Stimulated activated CD8-positive, alpha-beta memory T cell treated with anti-CD3 and anti-CD28 coated beads, Interleukin-12 subunit alpha, Interleukin-12 subunit beta, amount 100 ng/mL, for 4 hours (primary cell): ENCODE measurements at places on chromosomes 4 and X.

DNA sequence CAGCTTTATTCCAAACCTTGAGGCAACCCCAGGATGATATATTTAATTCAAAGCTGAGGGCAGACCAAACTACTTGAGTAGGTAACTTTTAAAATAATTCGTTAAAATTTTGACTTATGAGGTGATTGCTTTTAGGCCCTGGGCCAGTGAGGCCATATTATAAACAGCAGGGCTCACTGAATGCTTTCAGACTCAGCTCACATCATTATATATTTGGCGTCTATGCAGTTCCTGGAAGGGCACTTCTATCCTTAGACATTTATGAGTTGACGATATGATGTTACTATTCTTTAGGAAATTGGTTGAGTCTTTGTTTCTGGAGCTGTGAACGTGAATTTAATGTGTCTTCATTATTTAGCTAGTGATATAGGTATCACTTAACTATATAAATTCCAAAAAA, 400.1 kb downstream of the PDHA2 start:
- DNase-seq = no peak

DNA sequence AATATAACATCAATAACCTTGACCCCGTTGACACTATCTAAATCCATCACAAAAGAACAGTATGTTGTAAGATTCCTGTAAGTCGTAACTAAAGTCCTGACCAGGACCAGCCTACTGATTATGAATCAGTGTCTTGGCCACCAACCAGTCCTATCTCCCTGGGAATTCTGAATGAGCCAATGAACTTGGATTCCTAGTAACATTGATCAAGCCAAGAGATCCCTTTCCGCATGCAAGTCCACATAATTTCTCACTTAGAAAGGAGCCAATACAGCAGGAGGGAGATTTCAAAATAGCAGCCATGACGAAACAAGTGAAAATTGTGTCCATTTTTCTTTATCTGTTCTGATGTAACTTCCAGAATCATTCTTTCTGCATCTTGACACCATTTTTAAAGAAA, 9.5 kb downstream of the XPNPEP2 start:
- no peak for DNase-seq

DNA sequence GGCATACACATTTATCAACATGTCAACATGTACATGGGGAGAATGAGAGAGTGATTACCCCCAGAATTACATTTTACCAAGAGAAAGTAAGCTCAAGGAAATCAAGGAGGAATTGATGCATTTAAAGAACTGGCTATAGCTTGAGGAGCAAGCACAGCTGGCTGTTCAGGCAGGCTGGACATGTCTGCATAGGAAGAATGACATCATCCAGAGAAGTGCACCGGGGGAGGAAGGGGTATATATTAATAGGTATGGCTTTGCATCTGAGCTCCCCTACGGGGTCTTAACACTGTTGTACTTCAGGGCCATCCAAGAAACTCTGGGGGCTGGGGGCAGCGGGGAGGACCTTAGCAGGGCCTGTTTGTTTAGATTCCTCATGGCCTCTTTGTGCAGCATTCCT, 222.4 kb upstream of the VCX start:
- no peak for DNase-seq

GRCh38 chr4:531076-531475, 32.1 kb downstream of the PIGG start:
- no peak for DNase-seq

DNA sequence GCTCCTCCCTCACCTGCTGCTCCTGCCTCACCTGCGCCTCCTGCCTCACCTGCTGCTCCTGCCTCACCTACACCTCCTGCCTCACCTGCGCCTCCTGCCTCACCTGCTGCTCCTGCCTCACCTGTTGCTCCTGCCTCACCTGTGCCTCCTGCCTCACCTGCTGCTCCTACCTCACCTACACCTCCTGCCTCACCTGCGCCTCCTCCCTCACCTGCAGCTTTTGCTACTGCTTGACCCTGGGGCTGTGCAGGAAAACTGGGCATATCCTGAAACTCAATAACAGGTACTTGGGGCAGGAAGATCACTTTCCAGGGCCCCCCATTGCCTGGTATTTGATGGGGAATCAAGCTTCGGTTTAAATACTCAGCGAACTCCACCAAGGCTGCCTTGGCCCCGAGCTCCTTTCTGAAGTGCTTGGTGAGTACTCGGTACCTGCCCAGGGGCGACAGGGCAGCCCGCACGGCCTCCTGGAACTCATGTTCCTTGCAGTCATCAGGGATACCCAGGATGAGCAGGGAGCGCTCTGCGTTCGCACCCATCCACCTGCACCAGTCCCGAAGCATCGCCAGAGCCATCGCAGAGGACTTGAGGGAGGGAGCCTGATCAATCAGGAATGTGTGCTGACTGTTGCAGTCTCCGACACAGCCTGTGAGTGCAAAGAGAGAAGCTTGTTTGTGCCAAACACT, 2.7 kb downstream of the PNMA6E start:
- DNase-seq = no peak
